ENCODE measurements at places on chromosomes 1 and 21. TPM values are rescaled to one million over a fixed set of nuclear protein-coding genes. Genes with fewer than 3 reads are reported as not detected.

GRCh38 chr1:16153096-16153998 is 2.5 kb downstream of the EPHA2 start:
- DNase-seq, result no peak

- DNase-seq, result no peak
Measured at GRCh38 chr1:17250601-17251000, 1.7 kb downstream of the PADI3 start.

FASLG gene
- not detected for total RNA-seq

PRELP gene
- not detected for total RNA-seq

- DNase-seq, result no peak
Measured at GRCh38 chr1:112794654-112795239, 79.6 kb upstream of the PPM1J start.

Measured in pulmonary artery endothelial cell (primary cell).